ENCODE measurements at places on chromosomes 5 and 9.
A peak's percentile ranks its signal among the peaks of the same experiment; 100 is the strongest.

DNA sequence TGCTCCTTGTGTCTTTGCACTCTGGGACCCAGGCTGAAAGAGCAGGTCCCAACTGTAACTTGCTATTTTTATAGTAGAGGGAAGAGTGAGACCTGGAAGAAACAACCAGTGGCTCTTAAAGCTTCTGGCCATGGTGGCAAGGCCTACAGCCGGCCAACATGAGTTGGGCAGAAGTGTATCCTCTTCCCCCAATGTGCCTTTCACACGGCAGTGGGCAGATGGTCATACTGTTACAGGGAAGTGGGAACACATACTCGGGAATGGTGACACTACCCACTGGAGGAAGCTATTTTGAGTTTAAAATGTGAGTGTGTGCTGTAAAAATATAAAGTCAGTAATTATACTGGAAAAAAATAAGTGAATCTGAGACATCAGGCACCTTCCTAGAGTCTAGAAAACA is 116.0 kb downstream of the MVB12B start:
- no peak for DNase-seq

GRCh38 chr5:2756211-2757152 is 5.0 kb upstream of the IRX2 start:
- no peak for DNase-seq

DNA sequence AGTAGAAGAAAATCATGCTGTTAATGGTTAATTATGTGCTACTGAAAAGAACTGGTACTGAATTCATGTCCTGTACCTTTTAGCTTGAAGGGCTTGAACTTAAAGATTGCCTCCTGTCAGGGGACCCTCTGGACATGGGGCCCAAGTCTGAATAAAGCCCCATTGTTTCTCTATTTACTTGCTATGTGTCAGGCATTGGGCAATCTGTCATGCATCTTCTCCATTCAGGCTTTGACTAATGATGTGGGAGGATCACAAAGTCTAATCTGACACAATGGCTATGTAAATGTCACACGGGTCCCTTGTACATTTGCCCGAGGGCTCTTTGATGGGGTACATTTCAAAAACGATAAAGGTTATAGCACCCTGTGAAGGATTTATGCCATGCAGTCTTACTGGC is 64.0 kb upstream of the TUSC1 start:
- DNase-seq, result no peak

DNA sequence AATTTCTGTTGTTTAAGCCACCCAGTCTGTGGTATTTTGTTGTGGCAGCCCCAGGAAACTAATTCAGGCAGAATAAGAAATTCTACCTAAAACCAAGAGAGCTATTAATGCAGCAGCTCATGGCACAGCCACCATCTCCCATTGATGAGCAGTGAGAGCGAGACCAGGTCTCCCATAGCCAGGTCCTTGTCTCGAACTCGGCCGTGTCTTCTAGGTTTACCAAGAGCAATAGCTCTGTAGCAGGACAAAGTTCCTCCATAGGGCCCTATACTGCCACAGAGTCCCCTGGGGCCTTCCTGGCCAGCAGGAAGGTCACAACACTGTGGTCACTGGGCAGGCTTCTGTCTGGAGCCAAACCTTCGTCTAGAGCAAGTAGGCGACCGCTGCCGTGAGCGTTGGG is 34.5 kb upstream of the TJP2 start:
- no peak for DNase-seq

DNA sequence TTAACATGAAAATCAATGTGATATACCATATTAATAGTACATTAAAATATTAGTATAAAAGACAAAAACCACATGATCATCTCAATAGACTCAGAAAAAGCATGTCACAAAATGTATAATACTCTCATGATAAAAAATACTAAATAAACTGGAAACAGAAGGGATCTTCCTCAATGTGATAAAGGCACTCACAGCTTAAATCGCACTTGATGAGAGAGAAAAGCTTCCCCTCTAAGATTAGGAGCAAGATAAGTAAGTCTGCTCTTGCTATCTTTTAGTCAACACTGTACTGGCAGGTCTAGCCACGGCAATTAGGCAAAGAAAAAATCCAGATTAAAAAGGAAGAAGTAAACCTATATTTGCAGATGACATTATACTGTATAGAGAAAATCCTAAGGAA is 21.8 kb upstream of the MSH3 start:
- DNase-seq, result no peak

- DNase-seq, result no peak
These were observed 72.8 kb downstream of the ADCY2 start for GRCh38 chr5:7468742-7469141.

- no peak for DNase-seq
These were observed 309.6 kb downstream of the MLLT3 start for GRCh38 chr9:20312732-20313131.

DNA sequence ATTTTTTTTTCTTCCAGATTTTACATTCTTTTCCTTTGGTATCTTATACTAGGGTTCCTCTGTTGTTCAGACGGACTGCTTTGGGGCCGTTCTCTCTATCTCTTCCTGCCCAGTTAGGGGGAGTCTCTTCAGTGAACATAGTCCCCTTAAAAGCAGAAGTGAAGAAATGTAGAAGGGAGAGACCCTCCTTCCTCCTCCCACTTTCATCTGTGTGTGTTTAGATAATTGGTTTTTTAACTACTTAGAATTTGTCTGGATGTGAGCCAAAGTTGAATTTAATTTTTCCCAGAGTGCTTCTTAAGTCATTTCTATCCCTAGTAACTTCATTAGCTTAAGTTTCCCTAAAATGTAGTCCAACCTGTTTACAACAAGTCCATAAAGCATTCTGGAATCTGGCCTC is 167.5 kb downstream of the HACD4 start:
- no peak for DNase-seq

GRCh38 chr5:125236981-125237380 is 490.5 kb upstream of the ZNF608 start:
- DNase-seq, result no peak

DNA sequence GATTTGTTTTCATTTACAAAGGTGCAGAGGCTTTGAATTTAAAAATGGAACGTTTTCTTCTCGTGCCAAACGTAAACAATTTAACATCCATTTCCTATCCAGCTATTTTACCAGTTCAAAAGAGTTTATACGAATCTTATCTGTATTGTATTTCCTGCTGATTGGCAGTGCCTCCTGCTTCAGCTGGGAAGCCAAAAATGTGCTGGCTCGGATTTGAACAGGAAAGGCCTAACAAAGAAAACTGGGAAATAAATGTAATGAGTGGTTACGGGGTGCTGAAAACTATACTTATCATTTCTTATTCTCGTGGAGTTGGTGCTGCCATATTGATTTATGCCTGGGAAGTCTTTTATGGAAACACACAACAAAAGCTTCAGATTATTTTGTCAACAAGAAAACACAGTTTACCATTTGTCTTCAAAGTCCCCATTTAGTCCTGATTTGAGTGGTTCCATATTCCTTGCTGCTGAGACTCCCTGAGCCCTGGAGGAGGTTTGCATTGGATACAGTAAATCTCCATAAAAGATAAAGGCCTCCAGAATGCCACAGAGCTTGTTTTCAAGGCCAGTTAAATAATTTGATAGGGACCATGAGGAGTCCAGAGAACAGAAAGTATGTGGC is 507.4 kb downstream of the RASEF start:
- DNase-seq, result no peak

GRCh38 chr5:683551-684481 is 9.3 kb downstream of the TPPP start:
- DNase-seq, result no peak

GRCh38 chr5:109455598-109456096 is 45.9 kb upstream of the PJA2 start:
- DNase-seq, result peak; percentile 73

DNA sequence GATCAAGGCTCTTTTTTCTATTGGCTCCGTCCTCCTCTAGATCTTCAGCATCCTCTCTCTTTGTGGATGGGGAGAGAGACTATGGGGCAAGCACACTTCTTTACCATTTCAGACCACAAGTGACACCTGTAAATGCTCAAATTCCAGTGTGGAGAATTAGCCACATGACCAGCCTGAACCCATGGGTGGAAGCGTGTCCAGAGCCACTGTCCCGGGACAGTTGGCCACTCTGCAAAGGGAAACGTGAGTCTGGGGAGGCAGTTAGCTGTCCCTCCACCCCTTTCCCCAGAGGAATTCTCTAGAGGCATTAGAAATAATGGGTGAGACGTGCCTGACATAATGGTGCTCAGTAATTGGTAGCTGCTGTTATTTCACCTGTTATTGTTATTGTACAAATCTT is 40.9 kb downstream of the AMBP start:
- no peak for DNase-seq

GRCh38 chr5:143319437-143320227 is 83.9 kb downstream of the NR3C1 start:
- no peak for DNase-seq

- DNase-seq, result no peak
These were observed 267.1 kb upstream of the SEMA6A start for GRCh38 chr5:116841734-116842133.

DNA sequence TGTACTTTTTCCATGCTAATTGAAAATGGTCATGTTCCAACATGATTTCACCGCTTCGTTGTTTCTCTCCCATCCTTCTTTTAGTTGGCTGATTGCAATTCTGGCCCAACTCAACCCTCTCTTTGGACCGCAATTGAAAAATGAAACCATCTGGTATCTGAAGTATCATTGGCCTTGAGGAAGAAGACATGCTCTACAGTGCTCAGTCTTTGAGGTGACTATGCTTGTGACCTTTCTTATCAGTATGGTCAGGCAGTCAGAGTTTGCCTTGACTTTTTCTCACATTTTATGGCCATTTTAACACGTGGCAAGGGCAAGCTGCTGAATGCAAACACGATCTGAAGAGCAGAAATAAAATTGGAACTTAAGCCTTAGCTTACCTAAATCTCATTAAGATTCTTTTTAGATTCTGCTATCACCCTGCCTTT is 36.0 kb upstream of the CREBRF start:
- no peak for DNase-seq

DNA sequence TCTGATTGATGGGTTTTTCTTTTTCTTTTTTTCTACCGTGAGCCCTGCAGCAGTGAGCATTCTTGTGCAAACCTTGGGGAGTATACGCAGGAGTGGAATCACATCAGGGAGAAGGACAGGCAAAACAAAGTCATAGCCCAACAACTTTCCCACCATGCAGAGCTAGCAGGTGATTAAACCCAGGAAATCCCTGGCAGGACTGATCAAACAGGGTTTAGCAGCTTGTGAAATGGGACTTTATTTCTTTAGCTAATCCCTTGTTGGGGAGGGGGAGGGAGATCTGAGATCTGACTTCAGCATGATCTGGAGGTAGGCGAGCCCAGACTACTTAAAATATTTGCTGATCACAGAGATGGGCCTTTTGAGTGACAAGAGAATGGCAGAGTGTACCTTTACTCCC is 162.0 kb upstream of the GLRA1 start:
- DNase-seq, result no peak

- DNase-seq, result no peak
These were observed 167.9 kb upstream of the GLRA1 start for GRCh38 chr5:152092580-152092979.

DNA sequence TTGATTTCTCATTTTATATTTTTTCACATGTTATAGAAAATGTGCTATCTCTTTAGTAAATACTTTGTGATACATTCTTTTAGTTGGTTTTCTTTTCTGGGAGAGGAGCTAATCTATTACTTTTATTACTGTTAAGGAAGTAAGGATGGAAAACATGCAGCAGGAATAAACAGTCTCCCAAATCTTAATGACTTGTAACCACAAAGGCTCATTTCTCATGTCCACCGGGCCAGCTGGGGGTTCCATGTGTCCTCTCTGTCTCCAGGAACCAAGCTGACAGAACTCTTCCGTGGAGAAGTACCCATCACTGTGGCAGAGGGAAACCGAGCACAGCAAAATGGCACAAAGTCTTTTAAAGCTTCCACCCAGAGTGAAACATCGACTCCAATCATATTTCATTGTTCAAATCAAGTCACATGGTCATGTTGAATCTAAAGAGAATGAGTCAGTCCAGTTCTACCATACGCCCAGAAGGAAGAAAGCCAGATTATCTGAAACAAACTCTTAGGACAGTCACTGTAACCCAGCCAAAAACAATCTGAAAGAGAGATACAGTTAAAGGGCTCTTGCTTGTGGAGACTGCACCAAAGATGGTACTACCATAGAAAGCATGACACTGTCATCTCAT is 97.1 kb upstream of the CDH6 start:
- peak; percentile 41 for DNase-seq
